T-helper 22 cell (primary cell): ENCODE measurements at places on chromosomes 5 and 9.

DNA sequence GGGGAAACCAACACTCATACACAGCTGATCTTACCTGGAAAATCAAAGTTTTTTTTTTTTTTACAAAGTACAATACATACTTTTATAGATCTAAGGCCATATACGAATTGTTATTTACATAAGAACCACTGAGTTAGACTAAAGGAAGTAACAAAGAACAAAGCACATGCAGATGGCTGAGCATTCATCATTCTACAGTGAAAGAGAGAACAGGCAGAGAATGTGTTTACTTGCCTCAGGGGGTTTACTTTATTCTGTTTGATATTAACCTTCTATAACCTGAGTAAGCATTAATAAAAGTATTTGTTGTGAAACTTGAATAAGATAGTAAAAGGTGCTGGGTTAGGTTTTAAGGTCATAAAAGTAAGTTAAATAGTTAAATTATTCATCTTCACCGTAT lies 54.7 kb downstream of the SLC38A9 start:
- no peak for DNase-seq

DNA sequence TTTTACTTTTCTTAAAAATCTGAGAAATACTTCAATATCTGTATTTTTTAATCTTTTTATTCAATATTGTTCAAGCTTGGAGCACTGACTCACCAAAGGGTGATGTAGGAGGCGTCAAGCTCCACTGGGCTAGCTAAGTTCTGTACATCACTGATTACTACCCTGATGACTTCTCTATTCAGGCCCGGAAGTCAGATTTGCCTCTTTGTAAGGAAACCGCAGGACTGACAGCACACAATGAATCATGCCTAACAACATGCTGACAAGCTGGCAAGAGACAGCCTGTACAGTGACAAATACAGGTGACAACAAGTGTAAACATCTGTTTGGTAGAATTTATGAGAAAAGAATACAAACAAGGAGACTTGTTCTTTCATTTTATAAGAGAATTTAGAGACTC lies 627.9 kb upstream of the RORB start:
- no peak for DNase-seq

- DNase-seq = no peak
Measured at GRCh38 chr5:120388016-120388781, 75.9 kb upstream of the PRR16 start.

GRCh38 chr5:118326481-118327045 lies 661.8 kb downstream of the DTWD2 start:
- DNase-seq = no peak

DNA sequence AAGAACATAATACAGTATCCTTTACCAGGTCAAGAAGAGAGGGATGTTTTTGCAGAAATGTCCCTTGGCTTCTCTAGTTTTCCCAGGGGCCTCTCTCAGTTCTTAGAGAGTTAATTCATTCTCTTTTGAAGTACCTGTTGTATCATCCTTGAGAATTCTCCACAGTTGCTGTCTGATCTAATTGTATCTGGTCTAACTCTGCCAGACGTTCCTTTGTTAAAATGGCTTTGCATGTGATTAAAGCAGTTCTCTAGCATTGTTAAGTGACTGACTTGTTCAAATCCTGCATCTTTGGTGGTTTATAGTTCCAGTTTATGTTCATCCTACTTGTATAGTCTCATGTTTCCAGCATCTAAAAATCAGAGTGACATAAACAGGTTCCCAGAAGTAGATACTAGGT lies 65.0 kb downstream of the KIAA1958 start:
- DNase-seq = no peak

DNA sequence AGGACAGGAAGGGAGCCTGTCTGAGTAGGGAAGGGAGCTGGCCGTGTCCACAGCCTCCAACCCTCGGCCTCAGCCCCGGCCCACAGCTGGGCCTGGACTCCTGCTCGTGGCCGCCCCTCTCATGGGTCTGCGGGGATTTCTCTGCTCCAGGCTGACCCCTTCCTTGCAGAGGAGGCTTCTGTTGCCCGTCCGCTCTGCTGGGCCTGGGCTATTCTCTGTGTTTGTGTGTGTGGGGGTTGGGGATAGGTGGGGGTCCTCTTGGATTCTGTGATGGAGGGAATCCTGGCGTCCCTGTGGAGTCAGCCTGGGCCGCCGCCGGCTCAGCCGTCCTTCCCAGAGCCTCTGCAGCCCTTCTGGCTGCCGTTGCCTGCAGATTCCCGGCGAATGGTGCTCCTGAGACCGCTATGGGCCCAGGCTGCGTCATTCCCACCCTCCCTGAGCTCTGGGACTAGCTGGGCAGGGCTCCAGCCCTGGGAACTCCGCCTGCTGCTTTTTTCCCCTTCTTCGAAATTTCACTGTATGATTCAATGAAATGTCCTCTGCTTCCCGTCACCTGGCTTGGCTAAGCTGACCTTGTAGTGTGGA lies 64.2 kb downstream of the FGF18 start:
- no peak for DNase-seq

GRCh38 chr5:169153405-169153804 lies 147.5 kb downstream of the SLIT3 start:
- DNase-seq = no peak

- DNase-seq = no peak
Measured at GRCh38 chr5:78720997-78721396, 72.4 kb upstream of the LHFPL2 start.

GRCh38 chr5:98593418-98593817 lies 180.0 kb upstream of the RGMB start:
- no peak for DNase-seq

DNA sequence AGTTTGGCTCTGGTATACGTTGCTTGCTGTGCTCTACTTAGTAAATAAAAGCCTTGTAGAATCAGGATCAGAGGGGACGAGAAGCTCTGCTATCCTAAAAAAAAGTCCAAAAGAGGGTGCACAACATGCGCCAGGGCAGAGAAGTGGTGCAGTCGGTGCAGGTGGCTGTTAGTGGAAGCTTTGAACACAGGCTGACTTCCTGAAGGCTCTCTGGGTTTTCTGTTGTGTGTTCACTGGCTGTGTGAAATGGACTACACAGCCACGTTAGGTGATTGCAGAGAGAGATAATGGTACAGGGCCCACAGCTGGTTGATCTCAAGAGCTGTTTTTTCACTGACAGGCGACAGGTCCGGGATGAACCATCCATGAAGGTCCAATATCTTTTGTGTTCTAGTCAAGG lies 167.4 kb downstream of the TMEM167A start:
- no peak for DNase-seq

DNA sequence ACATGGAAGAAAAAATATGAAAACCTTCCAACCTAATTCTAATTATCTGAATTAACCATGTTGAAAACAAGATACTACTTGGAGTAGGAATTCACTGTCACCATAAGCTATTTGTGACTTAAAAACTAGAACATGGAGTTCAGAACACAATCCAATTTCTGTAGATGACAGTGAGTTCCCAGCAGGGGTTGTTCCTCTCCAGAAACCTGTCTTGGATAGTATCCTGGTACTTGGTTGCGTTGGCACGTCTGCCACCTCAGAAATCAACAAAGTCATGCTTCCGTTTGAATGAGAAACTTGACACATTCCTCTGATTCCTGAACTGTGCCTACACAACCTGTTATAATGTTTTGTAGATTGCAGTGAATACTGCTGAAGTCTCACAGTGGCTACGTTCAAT lies 789.9 kb upstream of the DMAC1 start:
- no peak for DNase-seq

- DNase-seq = no peak
Measured at GRCh38 chr9:69971643-69972449, 71.8 kb upstream of the MAMDC2 start.

DNA sequence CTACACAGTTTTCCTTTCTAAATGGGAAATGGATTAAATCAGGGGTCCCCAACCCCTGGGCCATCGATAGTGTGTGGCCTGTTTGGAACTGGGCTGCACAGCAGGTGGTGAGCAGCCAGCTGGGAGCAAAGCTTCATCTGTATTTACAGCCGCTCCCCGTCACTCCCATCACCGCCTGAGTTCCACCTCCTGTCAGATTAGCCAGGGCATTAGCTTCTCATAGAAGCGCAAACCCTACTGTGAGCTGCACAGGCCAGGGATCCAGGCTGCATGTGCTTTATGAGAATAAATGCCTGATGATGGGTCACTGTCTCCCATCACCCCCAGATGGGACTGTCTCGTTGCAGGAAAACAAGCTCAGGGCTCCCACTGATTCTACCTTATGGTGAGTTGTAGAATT lies 41.2 kb upstream of the FLT4 start:
- no peak for DNase-seq

- no peak for DNase-seq
Measured at GRCh38 chr5:118506217-118506852, 482.0 kb downstream of the DTWD2 start.

- DNase-seq = no peak
Measured at GRCh38 chr5:33831041-33831440, 60.7 kb downstream of the ADAMTS12 start.

DNA sequence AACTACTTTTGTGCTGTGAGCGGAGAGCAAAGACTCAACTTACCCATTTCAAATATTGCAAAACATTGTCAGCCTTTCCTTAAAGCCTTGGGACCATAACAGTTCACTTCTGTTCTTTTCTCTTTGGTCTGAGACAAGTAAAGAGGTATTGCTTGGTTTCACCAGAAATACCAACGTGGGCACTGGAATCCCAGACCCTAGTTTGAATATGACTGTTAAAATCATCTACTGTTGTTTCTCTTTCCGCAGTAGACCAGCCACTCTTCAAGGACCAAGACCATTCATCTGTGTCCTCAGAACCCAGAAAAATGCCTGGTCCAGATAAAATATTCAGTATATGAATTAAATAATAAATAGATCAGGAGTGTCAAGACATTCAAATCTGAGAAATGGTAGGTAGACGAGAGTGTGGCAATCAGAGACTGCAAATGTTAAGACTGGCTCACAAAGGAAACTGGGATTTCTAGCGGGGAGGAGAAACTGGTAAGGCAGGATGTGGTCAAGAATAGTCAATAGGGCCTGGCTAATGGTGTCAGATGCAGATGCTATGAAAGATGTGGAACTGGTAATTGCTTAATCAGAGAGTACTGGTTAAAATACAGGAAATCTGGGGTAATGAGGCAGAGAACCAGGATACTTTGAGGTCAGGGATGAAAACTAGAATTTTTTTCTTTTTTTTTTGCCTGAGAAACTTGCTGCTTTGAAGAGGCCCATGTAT lies 82.1 kb upstream of the IL33 start:
- no peak for DNase-seq

- no peak for DNase-seq
Measured at GRCh38 chr5:53006911-53007890, 18.0 kb downstream of the ITGA2 start.

DNA sequence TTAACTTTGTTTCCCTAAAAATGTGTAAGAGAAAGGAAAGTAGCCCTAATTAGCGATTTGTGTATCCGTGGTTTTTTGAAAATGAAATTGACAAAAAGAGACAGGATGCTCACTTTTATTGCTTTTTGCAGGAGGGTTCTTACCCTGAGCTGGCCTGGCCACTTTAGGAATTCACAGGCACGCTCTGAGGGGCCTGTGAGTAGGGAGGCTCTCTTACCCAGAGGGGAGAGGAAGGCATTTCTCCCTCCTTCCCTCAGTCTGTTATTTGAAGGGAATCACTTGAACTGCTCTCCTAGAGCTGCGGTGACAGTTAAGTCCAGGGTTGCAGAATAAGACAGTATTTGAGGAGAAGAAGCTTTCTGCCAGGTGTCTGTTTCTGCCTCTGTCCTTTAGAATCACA lies 16.7 kb downstream of the PIK3R1 start:
- DNase-seq = no peak

DNA sequence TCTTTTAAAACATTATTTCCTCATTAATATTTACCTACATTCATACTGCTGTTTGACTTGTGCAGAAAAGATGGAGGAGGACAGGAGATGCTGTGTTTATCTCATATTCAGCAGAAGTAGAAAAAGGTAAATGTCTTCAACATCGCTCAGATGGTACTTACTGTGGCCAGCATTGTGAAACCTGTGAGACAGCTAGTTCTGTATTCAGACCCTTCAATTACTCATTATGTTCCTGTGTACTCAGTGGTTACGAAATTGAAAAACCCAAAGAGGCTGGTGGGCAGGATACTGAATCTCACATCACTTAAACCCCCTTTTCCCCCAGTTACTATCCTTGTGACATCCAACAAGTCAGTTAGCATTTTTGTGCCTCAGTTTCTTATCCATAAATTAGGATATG lies 216.0 kb downstream of the KDM4C start:
- DNase-seq = no peak

GRCh38 chr5:2012885-2013284 lies 130.2 kb upstream of the IRX4 start:
- DNase-seq = no peak

- DNase-seq = no peak
Measured at GRCh38 chr9:78073722-78074121, 42.1 kb upstream of the GNAQ start.

DNA sequence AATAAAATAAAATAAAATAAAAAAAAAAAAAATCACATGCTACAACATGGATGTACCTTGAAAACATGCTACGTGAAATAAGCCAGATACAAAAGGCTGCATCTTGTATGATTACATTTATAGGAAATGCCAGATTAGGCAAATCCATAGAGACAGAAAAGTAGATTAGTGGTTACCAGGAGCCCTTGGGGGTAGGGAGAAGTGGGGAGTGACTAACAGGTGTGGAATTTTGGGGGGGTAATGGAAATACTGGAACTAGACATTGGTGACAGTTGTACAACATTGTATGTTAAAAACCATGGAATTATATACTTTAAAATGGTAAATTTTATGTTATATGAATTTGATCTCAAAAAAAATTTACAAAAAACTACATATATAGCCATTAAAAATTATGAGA lies 47.3 kb downstream of the SLC1A1 start:
- DNase-seq = no peak

GRCh38 chr9:33164138-33164809 lies 2.9 kb downstream of the B4GALT1 start:
- no peak for DNase-seq

GRCh38 chr5:170612256-170612678 lies 108.4 kb downstream of the KCNIP1 start:
- DNase-seq = no peak

DNA sequence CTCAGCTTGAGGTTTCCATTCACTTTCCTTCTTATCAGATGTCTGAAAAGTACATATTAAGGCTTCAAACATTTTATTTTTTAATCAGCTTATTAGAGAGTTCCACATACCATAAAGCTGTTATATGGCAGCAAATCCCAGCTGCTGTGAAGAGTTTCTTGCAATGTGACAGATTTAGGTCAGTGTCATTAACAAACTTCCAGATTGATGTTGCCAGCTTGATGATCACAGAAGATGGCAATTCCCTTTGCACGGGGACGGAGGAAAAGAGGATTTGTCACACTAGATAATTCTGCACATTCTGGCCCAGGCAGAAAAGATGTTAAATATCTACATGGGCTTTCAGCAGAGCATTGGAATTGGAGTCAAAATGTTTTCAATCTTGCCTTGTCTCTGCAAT lies 215.8 kb downstream of the BRINP1 start:
- DNase-seq = no peak

- DNase-seq = no peak
Measured at GRCh38 chr9:127983847-127984289, 3.1 kb upstream of the EEIG1 start.

DNA sequence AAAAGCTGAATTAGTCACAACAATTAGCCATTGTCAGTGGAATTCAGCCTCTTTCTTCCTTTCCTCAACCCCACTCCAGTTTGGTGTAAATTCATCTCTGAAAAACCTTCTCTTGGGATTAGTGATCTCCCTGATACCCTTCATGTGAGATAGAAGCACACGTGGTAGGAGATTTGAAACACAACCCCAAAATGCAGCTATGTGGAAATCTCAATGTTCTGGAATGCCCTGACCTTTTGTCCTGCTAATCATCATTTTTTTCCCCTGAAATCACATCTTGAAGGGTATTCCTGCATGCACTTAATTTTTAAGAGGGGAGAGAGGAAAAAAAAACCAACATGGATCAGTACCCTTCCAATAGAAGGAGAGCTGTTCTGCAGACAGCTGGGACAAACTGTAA lies 612.6 kb downstream of the EBF1 start:
- DNase-seq = no peak
